ENCODE measurements at places on chromosomes 2 and 18.

DNA sequence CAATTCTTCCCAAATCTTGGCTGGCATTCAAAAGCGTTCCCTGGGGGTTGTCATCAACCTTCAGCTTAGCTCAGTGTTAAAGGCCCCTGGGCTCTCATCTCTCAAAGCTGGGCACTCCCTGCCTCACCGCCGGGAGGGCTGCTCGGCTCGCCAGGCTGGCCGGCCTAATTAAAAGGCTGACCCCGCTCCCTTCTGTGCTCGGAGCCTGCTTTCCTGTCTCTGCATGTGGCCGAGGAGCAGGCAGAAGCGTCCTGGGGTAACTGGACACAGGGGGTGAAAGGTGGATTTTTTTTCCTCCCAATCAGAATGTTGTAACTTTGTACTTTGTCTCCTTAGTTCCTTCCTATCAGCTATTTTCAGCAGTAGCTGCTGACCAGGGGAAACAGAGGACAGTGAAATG lies 231.1 kb downstream of the GBX2 start:
- no peak for DNase-seq

- no peak for DNase-seq
Observed at GRCh38 chr2:23903034-23903433, 23.9 kb downstream of the ATAD2B start.

DNA sequence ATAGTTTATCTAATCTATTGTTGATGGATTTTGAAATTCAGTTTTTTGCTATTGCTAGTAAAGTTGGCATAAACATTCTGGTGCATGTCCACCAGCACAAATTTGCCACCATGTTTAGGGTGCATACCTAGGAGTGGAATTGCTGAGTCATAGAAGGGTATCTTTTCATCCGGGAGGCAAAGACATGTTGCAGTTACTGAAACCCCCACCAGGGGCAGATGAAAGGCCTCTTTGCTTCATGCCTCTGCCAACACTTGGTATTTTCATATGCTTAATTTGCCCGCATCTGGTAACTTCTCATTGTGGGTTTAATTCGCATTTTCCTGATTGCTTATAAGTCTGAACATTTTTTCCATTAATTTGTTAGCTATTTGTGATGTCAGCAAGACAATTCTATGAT lies 8.2 kb downstream of the DCC start:
- DNase-seq, result peak; percentile 46

DNA sequence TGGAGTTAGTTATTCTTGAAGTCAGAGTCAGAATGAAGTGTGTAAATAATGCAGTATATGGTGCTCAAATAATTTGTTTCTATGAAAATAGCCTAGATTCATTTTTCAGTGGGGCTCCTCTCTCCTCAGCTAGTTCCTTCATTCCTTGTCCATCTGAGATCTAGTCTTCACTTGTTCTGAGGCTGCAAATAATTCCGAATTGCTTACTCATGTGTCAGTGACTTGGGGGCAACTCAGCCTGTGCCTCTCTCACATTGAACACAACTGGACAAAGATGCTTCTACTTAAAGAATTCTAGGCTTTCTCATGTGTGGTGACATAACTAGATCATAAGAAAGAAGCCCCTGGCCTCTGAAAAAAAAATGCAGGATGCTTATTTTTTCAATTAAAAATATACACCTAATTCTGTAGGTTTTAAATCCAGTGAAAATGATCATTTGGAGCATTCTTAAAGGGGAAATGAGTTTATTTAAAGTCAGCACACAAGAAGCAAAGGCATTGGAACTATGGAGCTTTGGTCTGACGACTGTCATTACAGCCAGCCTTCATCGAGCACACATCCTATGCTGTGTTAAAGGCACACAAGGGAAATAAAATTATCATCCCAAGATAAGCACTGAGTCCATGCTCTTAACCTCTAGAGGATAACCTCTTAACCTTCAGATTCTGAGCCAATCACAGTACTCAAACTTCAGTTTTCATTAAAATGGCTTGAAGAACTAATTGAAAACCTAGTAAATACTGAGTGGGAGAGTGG lies 24.8 kb upstream of the SCN7A start:
- DNase-seq, result no peak

DNA sequence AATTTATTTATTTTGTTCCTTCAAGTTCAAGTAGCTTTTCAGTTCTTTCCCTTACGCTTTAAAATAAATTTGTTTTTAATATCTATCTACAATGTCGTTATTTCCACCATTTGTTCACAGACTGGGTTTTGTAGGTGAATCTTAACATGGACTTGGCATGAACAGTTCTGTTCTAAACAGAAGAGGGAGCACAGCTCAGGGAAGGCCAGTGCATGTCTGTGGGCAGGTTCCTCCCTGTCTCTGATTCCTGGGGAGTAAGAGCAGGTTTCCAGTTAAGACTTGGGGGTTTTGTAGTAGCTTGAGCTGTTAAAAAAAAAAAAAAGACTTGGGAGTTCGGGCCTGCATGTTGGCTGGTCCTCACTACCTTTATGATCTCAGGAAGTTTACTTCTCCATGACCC lies 11.1 kb downstream of the TTL start:
- no peak for DNase-seq

- DNase-seq, result no peak
Observed at GRCh38 chr18:49018554-49019445, 68.0 kb upstream of the SMAD7 start.

DNA sequence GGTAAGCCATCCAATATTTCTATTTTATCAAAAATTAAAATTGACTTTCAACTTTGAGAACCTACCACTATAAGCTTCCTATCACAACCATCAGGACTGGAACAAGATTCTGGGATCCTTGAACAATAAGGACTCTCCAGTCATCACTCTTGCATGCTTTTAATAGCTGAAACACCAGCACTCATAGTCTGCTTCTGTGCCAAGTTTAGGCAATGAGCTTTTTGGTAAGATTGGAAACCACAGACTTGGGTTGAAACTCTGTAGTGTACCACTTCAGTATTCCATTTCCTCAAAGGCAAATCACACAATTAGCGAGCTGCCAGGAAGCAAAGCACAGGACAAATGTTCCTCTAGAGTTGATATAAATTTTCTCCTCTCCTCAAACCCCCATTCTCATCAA lies 1065.8 kb upstream of the SLC39A10 start:
- no peak for DNase-seq

GRCh38 chr2:113966171-113966570 lies 76.3 kb downstream of the ACTR3 start:
- no peak for DNase-seq

GRCh38 chr18:35426786-35427185 lies 49.6 kb upstream of the ZNF396 start:
- DNase-seq, result no peak

GRCh38 chr2:171389325-171389724 lies 44.5 kb downstream of the METTL8 start:
- no peak for DNase-seq

GRCh38 chr2:211957799-211958198 lies 580.8 kb downstream of the ERBB4 start:
- no peak for DNase-seq

Measured in hematopoietic multipotent progenitor cell treated with erythropoietin and hydrocortisone succinate and interleukin-3 and kit ligand, for 8 days (in vitro differentiated cells).